ENCODE measurements at places on chromosomes 7 and 10.
A peak's percentile ranks its signal among the peaks of the same experiment; 100 is the strongest.

DNA sequence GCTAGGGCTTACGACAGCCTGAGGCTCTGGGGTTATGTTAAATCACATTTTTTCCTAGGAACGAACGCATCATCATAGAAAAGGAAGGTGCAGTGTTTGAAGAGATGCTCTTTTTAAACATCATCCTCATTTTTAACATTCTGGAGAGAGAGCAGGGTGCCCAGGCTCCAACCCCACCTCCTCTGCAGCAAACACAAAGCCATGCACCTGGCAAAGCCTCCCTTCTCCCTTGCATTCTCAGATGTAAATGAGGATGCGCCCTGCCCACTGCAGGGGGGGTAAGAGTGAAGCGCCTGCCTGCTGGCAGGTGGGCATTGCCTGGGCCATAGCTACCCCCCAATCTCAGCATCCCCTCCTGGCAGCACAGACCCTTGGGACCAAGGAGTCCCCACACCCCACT, 92.4 kb downstream of the PTPRN2 start:
- no peak for DNase-seq

DNA sequence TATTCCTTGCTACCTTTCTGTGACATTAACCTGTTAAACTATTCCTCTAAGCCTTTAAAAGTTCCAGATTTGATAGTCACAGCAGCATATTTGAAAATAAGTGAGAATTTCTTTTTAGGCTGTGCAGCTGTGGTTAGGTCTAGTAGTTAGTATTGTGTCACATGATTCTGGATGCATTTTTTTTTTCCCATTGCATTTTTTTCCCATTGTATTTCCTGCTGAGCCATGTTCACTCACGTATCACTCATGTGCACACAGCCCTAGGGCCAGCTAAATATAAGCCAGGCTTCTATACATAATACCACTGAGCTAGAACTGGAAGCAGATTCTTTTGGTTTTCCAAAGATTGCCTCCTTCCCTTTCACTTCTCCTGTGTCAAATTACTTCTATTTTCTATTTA, 37.4 kb downstream of the DNAJC9 start:
- no peak for DNase-seq

DNA sequence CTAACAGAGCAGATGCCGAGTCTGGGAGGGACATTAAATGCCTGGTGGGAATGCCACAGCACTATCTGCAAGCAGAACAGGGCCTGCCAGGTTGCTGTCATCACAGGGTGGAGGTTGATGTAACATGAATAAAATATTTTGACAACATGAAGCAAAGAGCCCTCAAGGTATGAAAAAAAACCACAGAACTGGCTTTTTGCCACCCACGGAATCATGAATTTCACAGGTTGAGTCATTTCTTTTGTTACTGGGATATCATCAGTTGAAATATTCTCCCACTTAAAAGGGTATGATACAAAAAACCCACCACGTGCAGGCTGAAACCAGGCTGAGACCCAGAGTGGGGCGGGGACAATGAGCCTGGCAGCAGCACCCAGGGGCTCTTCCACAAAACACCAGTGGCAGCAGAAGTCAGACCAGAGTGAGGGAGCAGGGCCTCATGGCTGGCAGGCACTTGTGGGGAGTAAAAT, 220.1 kb downstream of the TNS3 start:
- DNase-seq: no peak

DNA sequence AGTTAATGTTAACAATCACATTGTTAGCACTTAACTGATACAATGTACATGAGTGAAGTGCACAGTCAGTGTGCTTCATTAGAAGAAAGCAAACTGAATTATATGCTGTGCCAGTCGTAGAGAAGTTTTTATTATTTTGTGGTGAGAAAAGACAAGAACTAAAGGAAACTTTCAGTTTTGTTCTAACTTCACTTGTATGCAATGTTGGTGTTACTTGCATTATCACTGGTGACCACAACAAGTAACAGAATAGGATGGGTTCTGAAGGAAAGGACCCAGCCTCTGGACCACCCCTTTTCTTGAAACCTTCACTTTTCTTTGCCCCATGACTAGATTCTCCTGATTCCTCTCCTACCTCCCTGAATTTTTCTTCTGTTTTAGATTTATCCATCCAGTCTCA, 123.3 kb upstream of the GAD2 start:
- DNase-seq: no peak

- no peak for DNase-seq
Observed at GRCh38 chr7:133827707-133828623, 299.2 kb upstream of the LRGUK start.

GRCh38 chr7:100693312-100694097, 545 bp downstream of the GIGYF1 start:
- DNase-seq: no peak

DNA sequence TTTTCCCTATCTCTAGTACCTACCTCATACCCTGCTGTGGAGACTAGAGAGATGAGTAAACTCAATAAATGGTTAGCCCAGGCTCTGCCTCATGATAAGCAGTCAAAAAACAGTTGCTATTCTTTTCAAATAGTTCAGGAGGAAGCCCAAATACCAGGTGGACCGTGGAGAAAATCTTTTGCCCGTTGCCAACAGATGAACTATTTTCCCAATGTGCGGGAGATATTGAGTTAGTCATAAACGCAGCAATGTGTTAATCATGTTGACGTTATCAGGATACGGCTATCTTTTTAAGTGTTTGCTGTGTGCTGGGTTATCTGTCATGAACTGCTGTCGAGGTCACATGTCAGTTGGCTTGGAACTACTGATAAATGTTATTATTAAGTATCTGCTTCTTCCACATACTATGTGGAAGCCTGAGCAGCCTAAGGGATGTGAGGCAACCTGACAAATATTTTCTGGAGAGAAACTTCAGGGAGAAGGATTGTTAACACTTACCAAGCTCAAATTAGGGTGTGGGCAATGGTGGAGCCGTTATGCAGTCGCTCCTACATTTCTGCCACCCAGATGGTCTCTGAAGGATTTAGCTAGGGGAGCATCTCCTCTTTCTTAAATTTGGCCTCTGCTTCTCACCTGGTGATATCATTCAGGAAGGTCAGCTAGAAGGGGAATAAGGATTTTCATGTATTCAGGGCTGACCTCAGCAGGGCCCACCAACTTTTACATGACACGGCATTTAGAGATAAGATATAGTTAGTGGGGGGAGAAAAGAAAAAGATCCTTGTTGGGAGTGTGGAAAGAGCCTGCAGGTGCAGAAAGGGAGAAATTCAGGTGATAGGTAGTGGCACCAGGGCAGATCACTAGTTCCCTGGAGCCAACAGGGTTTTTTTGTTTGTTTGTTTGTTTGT, 33.5 kb upstream of the SLC26A3 start:
- DNase-seq: peak; percentile 97

GRCh38 chr7:1951159-1951536, 281.1 kb downstream of the ELFN1 start:
- peak; percentile 86 for DNase-seq

- DNase-seq: no peak
Observed at GRCh38 chr10:3869036-3869435, 84.0 kb upstream of the KLF6 start.

- no peak for DNase-seq
Observed at GRCh38 chr7:138834583-138834982, 36.6 kb upstream of the ATP6V0A4 start.

DNA sequence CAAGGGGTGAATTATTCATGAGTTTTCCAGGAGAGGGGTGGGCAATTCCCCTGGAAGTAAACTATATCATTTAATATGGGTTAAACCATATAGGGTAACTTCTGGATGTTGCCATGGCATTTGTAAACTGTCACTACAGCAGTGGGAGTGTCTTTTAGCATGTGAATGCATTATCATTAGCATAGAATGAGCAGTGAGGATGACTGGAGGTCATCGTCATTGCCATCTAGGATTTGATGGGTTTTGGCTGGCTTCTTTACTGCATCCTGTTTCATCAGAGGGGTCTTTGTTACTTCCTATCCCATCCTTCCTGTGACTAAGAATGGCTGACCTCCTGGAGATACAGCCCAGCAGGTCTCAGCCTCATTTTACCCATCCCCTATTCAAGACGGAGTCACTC, 139.5 kb upstream of the PRKCQ start:
- DNase-seq: no peak

- DNase-seq: no peak
Observed at GRCh38 chr7:151886783-151887182, 9.9 kb upstream of the PRKAG2 start.

- no peak for DNase-seq
Observed at GRCh38 chr10:5813091-5813340, 218 bp downstream of the GDI2 start.

- DNase-seq: no peak
Observed at GRCh38 chr7:151133266-151133985, 34.1 kb downstream of the GBX1 start.

- peak; percentile 54 for DNase-seq
Observed at GRCh38 chr10:97771055-97771891, 526 bp downstream of the SFRP5 start.

DNA sequence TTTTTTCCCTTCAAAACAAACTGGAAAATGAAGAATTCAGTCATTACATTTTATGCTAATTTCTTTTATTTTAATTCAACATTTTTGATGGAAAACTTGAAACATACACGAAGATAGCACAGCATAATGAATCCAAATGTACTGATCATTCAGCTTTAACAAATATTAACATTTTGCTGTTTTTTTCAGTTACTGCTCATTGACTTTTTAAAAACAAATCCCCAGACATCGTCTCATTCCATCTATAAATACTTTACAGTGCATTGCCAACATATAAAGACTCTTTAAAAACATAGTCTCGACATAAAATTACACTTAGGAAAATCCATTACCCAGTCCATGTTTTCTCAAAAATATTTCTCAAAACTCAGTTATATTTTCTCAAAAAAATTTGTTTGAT, 452.3 kb downstream of the GALNT17 start:
- DNase-seq: no peak

DNA sequence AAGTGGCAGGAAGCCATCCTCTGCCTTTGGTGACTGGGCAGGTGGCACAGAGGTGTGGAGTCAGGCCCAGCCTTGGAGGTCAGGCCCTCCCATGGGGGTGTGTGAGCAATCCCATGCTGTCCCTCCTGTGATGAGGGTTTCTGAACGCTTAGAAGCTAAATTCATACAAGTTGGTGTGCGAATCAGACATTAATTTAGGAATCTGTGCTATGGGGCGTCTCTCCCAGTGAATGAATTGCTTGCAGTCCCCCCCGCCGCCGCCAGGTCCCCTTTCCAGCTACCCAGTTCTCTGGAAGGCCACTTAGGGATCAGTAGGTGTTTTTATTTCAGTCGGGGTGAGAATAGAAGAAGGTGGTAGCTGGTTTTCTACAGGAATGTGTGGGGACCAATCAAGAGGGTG, 37.5 kb downstream of the LRRC18 start:
- DNase-seq: no peak

DNA sequence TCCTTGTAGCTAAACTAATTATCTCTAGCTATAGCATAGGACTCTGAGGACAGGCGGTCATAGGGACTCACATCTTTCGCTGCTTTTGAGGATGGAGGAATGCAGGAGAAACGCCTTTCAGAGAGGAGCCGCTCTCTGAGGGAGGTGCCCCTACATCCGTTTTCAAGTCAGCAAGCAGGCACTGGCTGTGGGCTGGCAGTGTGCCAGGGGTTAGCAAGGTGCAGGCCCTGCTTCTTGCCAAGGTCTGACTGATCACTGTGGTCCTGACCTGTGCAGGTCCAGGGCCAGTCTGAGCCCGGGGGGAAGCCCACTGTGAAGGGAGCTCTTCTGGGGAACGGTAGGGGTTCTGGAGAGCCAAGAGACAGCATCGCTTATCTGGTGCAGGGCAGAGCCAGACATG, 89.4 kb downstream of the SH3PXD2A start:
- peak; percentile 61 for DNase-seq

DNA sequence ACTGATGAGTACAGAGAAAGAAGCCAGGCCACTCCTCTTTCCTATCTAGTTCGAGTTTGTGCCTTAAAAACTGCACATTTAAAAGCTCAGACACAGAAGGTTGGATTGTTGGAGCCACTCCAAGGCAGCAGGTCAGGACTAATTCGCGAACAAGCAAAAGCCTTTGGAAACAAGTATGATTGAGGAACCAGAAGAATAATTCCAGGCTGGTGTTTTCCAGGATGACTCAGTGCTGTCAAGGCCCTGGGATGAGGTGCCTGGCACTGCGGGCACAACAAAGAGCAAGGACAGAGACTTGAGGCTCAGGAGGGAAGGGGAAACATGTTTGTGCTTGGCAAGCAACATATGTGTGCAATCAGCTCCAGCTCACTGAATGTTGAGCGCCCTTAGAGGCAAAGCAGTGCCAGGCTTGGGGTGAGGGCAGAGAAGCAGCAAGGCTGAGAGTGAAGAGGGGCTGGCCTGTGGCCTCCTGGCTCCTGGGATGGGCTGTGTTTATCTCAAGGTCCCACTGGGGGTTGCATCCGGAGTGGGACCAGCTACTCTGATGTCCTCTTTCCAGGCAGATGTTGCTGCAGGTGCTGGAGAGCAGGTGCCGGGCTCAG, 44.1 kb downstream of the VSTM4 start:
- no peak for DNase-seq

- DNase-seq: peak; percentile 8
Observed at GRCh38 chr10:9140373-9140772, 1085.9 kb downstream of the GATA3 start.

DNA sequence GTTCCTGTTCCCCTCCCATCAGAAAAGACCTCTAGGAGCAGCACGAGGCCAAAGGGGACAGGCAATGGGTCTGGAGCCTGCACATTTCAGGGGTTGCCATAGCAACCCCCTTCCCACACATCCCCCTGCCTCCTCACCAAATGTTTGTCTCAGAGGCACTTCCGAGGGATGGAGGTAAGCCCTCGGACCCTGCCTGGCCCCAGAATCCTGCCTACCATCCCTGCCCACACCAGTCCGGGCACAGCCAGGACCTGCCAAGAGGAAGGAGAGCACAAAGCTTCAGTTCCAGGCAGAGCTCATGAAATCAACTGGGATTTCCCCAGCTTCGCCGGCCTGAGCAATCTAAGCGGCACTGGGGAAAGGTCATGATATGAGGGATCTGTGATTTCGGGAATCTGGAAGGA, 175.0 kb upstream of the PLXNA4 start:
- DNase-seq: no peak

- DNase-seq: peak; percentile 31
Observed at GRCh38 chr10:74234569-74234968, 83.5 kb downstream of the ADK start.

- no peak for DNase-seq
Observed at GRCh38 chr7:109901926-109902325, 1189.0 kb upstream of the LRRN3 start.

DNA sequence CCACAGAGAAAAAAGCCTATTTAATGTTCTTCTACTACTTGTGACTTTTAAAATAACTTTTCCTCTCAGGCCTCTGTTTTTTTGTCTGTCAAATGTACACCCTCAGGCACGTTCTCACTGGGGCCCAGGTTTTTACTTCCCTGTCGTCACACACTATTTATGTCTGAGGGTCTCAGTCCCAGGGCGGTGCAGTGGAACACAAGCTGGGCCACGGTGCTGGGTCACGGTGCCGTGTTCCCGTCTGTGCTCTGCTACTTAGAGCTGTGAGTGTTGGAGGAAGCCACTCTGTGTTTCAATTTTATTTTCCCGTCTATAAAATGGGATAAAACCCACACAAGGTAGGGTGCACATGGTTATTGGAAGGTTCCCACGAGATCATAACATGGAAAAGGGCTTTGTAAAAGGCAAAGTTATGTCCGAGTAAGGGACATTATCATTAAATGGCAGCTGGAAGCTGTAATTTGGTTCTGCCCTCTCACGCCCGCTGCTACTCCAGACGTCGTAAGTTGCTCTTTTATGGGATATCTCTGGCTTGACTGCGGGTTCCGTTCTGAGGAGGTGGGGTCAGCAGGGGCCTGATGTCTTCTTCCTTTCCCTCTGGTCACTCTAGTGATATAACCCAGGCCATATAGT, 25.2 kb downstream of the ZNF775 start:
- DNase-seq: peak; percentile 66

GRCh38 chr10:69612760-69613159, 17.3 kb upstream of the FAM241B start:
- no peak for DNase-seq

All from hematopoietic multipotent progenitor cell treated with erythropoietin and hydrocortisone succinate and interleukin-3 and kit ligand, for 6 days (in vitro differentiated cells).